ENCODE measurements at places on chromosomes 2 and 18.
A peak's percentile ranks its signal among the peaks of the same experiment; 100 is the strongest.

DNA sequence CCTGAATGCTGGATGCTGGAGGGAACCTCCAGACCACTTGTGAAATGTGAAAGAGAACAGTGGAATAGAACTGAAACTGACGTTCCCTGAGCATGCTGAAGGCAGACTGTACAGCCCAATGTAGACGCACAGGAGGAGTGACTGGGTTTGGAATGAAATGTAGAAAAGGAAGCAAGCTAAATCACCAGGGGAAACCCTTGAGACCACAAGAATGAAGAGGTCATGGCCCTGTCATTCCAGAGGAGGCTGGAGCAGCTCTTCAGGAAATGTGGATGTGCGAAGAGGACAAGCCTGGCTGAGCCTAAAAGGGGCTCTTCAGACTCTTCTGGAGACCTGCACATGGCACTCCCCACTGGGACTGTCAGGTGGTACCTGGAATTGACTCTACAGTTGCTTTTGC lies 118.5 kb upstream of the ALPP start:
- DNase-seq: no peak

GRCh38 chr2:155825876-155826275 lies 506.6 kb downstream of the NR4A2 start:
- no peak for DNase-seq

- peak; percentile 82 for DNase-seq
Measured at GRCh38 chr2:29196792-29197788, 81.9 kb downstream of the CLIP4 start.

DNA sequence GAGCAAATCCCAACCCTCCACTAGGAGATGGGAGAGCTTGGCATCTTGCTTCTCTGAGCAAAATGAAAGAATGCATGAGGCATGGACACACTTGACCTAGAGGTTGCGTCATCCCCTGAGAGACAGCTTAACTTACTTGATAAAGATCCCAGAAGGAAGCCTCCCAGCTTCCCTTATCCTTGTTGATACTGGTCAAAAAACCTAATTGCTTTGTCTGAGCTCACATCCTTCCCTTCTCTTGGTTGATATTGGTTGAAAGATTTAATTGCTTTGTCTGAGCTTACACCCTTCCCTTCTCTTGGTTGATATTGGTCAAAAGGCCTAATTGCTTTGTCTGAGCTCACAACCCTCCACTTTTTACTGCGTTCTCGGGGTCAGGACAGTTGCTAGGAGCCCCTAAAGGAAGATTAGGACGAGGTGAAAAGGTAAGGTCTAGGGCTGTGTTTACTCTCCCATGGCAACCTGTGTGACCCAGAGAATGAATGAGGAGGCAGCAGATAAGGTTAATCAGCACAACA lies 12.2 kb upstream of the BOD1L2 start:
- DNase-seq: no peak

DNA sequence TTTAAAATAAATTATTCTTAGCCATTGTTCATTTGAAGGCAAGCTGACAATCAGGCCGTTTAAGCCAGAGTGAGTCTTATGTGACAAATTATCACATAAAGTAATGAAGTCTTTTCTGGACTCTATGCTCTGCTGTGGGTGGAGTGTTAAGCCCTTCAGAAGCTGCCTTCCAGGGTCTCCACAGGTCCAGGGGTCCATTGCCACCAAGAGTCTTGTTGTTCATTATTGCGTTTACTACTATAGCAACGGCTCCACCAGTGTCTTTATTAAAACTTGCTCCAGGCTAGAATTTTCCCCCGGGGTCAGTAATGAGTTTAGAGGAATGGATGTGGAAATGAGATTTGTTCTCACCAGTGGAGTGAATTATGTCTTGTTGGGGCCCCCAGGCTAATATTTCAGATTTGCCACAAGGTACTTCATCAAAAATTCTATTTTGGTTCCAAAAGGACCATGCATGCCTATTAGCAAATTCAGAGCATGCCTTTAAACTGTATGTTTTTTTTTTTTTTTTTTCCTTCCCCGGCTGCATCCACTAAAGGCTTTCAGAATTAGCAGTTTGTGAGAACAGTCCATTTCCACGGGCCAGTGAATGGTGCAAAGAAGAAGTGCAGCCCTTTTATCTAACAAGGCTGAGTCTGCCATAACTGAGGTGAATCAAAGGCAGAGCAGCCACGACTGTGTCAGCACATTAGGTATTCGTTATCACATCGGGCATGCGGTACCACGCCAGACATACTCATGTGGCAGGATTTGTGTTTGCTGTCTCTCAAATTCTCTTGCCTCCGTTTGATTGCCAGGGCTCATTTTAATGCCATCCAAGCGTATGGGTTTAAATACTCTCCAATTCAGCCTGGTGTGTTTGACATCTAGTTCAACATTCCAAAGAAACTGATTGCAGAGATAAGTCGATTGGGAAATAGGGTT lies 26.2 kb upstream of the LRRTM1 start:
- DNase-seq: no peak

- DNase-seq: no peak
Measured at GRCh38 chr18:63189041-63189440, 130.5 kb downstream of the BCL2 start.

- no peak for DNase-seq
Measured at GRCh38 chr2:60105906-60106305, 447.5 kb downstream of the BCL11A start.

- no peak for DNase-seq
Measured at GRCh38 chr2:241235859-241236593, 47.5 kb downstream of the ANO7 start.

GRCh38 chr2:224444021-224444420 lies 42.1 kb upstream of the FAM124B start:
- DNase-seq: no peak

DNA sequence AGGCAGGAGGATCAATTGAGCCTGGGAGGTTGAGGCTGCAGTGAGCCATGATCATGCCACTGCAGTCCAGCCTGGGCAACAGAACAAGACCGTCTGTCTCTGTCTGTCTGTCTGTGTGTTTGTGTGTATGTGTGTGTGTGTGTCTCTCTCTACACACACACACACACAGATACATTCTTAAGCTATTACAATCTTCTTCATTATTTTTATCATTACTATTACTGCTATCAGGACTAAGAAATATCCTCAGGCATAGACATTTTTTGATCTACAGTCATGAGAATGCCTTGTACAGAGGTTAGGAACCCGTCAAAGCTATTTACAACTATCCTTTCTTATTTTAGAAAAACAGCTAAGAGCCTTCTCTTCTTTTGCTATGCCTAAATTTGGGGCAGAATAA lies 207.4 kb downstream of the NEDD4L start:
- no peak for DNase-seq

DNA sequence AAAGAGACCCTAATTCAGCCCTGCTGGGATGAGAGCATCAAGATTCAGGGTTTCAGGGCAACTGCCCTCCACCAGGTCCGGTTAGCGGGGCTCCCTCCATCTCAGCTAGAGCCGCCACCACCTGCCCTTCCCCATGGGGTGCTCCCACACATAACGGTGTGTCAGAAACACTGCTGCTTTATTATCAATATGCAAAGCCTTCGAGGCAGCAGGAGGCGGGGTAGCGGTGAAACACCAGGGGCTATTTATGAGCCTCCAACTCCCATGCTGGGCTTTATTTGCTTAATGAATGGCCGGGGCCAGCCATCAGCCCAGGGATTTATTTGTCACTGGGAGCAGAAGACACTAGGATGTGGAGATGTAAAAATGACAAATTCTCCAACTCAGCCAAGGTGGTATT lies 109.8 kb downstream of the GALNT14 start:
- no peak for DNase-seq

DNA sequence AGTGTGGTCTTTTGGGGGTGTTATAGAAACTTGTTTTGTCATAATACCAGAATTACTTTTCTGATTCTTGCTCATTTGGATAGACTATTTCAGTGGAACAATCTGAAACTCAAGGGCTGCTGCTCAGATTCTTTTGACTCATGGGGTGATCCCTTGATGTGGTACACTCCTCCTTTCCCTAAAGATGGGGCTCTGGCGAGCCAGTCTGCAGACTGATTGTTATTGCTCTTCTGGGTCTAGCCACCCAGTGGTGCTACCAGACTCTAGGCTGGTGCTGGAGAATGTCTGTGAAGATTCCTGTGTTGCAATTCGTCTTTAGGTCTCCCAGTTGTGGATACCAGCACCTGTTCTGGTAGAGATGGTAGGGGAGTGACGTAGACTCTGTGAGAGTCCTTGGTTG lies 4.2 kb upstream of the MARS2 start:
- no peak for DNase-seq

DNA sequence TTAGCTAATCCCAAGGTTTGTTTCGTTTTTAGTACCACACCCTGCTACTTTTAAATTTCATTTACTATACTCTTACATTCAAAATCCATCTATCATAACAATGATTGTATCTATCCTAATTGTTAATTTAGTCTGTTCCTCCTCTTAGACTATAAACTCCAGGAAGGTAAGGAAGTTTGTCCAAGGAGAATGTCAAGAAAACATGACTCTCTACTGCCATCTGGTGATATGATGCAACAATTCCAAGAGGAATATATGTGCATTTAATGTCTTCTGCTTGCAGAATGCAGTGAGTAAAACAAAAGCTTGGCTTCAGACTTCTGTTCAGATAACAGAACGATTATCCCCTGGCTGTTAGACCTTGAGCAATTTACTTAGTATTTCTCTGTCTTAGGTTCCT lies 1267.1 kb downstream of the LRP1B start:
- DNase-seq: no peak

DNA sequence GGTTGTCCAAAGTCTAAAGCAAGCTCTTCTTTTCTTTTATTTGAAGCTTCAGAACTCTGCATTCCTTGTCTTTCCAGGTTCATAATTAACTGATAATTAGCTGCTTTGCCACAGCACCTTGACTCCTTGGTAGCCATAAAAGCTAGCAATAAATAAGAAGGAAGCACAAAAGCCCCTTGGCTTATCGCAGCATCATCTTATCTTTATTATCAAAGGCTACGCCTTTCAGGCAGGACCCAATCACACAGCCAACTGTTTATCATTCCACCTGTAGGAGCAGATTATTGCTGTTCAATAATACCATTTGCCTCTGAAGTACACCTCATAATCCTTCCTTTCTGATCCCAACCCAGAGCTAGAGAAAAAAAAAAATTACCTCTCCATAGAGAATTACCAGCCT lies 489.2 kb downstream of the SATB2 start:
- no peak for DNase-seq

DNA sequence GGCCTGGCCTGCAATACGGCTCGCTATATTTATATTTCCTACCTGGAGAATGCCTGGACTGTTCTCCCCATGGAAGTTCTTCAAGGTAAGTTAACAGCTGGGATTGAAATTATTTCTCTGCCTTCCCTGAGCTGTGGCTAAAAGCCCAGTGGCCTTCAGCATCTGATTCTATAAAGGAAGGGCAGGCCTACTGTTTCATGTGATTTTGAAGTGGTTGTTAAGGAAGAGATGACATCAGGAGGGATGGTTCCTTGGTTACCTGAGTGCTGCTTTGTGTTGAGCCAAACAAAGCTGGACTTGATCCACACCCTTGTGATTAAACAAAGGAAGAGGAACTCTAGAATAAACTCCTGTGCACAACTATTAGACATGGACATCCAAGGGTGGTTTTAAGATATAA lies 61.6 kb downstream of the MFSD6 start:
- DNase-seq: no peak

DNA sequence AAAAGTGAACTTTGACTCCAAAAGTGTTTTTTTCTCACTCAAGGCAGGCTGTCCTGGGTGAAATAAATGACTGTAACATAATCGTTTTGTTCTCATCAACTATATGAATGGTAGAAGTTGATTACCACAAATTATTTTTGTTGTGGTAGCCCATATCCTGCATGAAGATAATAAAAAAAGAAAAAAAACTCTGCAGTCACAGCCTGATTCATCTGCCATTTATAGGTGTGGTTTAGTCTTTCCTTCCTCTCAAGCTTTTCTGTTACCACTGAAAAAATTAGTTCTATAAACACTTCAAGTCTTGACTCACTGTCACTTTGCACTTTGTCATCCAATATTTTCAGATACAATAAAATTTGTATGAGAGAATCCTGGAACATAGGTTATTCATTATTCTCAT lies 522.0 kb downstream of the PLCL1 start:
- DNase-seq: no peak

- DNase-seq: no peak
Measured at GRCh38 chr2:64478502-64479230, 24.7 kb downstream of the LGALSL start.

GRCh38 chr18:11983592-11983991 lies 2.3 kb downstream of the IMPA2 start:
- no peak for DNase-seq

DNA sequence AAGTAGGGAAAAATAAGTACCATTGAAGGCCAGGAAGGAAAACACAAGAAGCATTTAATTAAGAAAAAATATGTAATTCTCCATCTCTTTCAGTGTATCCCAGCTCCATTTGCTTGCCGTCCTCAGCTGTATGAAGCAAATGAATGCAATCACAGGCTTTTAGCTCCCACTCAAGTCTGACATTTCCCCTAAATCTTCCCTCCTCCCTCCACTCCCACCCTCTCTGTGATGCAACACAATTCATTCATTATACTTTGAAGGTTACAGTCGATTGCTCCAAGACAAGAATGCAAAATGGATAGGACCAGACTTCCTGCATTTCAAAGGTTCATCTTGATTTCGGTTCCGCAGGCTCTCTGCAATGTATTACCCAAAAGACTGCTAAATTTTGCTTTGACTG lies 172.7 kb upstream of the SERPINE2 start:
- DNase-seq: no peak

DNA sequence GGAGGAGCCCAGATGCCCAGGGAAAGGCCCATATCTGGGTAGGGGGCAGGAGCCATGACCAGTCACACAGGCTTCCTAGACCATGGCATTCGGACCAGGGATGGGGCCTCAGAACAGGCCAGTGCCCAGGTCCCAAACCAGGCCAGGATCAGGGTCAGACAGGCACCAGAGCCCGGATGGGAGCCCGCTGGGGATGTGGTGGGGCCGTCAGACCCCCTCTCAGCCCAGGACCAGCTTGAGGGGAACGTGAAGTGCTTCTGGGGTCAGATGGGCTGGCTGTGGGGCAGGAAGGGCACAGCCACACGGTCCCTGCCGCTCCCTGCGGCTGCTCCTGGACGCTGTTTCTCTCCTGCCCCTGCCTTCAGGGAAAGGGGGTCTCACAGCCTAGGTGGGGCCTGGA lies 39.1 kb downstream of the SNED1 start:
- DNase-seq: no peak

GRCh38 chr18:42187611-42188380 lies 232.8 kb downstream of the PIK3C3 start:
- DNase-seq: no peak

Data from activated T-cell treated with anti-CD3 and anti-CD28 coated beads, Interleukin-2, amount 50 U/mL, for 24 hours (primary cell).